ENCODE measurements at places on chromosomes 2 and 18.

GRCh38 chr18:48007955-48008701 lies 77.7 kb upstream of the SMAD2 start:
- DNase-seq: no peak

DNA sequence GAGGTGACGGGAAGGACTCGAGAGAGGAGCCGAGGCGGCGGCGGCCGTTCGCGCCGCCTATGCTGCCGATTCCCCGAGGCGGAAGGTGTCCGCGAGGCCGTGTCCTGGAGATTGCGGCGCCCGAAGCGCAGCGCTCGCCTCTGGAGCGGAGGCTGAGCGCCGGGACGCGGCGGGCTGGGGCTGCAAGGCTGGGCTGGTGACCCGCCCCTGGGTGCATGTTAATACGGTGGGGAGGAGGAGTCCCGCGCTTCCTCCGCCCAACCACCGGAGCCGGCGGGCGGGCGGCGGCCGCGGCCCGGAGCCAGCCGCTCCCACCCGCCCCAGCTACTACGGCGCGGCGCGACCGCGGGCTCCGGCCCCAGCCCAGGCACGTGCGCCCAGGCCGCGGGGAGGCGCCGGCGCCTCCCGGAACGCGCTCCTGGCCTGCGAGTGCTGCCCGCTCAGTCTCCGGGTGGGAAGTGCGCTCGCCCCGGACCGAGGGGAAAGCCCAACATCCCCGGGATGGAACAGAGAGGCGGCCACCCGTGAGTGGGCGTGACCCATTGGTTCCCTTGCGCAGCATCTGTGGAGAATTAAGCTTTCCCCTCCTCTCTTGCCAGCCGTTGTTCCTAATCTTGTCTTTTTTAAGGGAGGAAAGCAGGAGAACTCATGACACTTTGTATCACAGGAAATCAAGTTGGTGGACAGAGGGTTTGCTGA lies at the start of gene DLGAP1:
DLGAP1 (minus strand) TSS at position 195 of the 699 bp plus-strand sequence.
- no peak for DNase-seq

GRCh38 chr2:119219873-119220272 lies 3.8 kb upstream of the STEAP3 start:
- no peak for DNase-seq

DNA sequence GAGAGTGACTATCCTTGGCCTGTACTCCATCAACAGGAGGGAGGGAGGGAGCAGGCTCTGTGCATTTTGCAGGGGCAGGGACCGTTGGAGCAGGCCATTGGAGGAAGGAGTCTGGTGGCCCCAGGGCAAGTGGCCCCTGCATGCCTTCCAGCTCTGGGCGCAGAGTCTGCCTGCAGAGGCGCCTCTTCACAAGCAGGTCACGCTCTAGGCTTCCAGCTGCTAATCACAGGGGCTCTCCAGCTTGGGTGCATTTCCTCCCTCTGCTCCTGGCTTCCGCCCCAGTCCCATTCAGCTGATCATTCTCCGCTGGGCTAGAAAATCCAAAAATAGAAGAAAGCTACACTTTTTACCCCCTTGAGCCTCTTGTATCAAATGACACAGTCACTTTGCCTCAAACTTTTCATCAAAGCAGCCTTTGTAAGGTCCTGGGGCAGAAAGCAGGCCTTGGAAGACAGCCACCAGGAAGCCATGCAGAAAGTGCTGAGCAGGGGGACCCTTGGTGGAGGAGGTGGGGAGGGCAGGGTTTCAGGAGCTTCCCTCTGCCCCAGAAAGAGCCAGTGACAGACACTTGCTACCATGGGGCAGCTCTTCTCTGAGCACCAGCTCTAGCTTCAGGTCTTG lies 11.3 kb downstream of the TMEM247 start:
- peak; percentile 28 for DNase-seq

DNA sequence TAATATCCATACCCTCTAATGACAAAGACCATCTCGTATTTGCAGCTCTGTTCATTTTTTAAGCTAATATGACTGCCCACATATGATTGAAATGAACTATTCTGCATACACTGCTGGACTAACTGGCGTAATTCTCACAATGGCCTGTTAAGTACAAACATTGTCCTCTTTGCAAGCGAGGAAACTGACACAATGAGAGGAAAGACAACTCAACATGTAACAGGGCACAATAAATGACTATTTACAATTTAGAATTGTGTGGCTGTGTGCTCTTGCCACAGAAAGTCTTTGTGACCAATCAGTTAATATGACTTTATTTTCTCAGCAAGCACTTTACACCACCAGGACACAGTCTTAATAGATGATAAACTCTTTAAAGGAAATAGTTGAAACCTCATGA lies 498.0 kb downstream of the CNTNAP5 start:
- DNase-seq: no peak

- no peak for DNase-seq
Measured at GRCh38 chr2:241673797-241674725, 12.6 kb downstream of the DTYMK start.

GRCh38 chr2:72037261-72037666 lies 110.4 kb downstream of the CYP26B1 start:
- no peak for DNase-seq

- DNase-seq: no peak
Measured at GRCh38 chr2:141692829-141693228, 438.0 kb downstream of the LRP1B start.

GRCh38 chr18:43559507-43559906 lies 282.2 kb upstream of the SYT4 start:
- no peak for DNase-seq

GRCh38 chr2:88002359-88002707 lies 14.0 kb downstream of the RNU2-63P start:
- no peak for DNase-seq

DNA sequence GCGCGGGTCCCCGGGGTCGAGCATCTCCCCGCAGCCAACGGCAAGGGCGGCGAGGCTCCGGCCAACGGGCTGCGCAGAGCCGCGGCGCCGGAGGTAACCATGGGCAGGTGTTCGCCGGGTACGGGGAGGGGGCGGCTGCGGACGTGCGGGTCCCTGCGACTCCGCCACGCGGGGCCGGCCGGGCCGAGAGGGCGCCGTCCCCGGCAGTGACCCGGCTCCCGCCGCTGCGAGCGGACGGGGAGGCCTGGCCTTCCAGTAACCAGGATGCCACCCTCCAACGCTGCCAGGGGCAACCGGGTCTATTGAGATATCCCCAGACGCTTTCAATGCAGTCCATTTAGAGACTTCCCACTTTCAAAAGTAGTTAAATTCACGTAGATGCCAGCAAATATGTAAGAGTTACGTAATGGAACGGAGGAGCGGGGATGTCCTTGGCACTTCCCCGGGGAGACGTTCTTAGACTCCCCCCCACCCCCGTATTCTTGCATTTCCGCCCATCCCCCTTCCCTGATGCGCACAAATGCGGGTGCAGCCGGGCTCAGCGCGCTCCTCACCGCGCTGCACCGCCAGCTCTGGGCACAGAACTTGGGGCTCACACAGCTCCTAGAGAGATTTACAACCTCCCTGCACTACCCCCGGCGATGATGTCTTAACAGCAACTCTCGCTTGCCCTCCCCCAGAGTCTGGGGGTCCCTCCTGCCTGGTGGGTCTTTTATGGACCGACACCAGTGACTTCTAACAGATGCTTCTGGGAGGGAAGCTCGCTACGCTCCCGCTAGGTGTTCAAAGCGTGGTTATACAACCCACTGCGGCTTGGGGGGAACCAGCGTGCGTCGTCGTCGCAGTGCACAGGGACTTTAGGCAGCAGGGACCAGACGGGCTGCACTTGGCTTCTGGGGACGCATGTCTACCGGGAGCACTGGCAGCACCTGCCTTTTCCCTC lies 657 bp downstream of the SGPP2 start:
- no peak for DNase-seq

GRCh38 chr2:222805591-222806304 lies 55.1 kb upstream of the ACSL3 start:
- no peak for DNase-seq

- no peak for DNase-seq
Measured at GRCh38 chr2:45330108-45330507, 281.0 kb downstream of the SRBD1 start.

DNA sequence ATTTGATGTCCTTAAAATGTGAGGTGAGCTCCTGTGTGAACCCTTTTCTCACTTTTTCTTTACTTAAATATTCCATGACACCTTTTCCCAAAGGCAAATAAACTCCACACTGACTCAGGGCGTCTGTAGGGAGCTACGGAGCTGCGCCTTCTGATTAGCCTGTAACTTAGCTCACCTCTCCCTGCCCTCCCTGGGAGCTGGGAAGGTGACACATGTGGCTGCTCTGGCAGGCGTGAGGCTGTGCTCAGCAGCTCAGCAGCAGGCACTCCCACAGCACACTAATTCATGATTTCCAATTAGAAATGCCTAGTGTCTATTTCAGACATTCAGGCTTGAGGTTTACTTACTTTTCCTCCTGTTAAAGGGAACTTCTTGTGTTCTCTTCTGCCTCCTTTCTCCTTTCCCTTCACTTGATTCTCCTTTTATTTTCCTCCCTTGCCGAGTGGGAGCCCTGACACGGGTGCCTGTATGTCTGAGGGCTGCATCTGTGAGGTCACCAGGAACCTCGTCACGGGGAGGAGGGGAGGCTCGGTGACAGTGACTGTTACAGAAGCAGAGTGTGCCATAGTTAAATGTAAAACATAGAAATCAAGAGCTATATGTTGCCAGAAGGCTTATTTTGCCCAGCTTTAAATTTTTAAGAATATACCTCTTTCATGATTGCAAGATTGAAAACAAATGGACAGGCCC lies 437.1 kb downstream of the DCDC2C start:
- DNase-seq: no peak

GRCh38 chr2:65366595-65367125 lies 65.7 kb downstream of the SPRED2 start:
- DNase-seq: peak; percentile 59

- no peak for DNase-seq
Measured at GRCh38 chr2:42969231-42970150, 177.1 kb upstream of the HAAO start.

- no peak for DNase-seq
Measured at GRCh38 chr2:176157499-176158185, 535 bp downstream of the HOXD3 start.

DNA sequence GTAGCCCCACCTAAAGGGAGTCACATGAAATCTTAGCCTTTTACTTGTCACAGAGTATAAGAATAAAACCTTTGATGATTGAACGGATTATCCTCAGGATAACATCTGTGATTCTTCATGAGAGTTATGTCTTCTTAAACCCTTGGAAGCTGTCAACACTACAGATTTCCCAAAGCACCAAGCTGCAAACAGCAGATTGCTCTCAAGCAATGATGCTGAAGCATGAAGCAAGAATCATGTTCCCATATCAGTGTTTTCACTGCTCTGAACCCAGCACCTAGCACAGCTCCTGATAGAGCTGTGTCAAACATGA lies 47.6 kb upstream of the CELF4 start:
- no peak for DNase-seq

GRCh38 chr18:13813271-13813849 lies 10.6 kb upstream of the MC5R start:
- peak; percentile 72 for DNase-seq

DNA sequence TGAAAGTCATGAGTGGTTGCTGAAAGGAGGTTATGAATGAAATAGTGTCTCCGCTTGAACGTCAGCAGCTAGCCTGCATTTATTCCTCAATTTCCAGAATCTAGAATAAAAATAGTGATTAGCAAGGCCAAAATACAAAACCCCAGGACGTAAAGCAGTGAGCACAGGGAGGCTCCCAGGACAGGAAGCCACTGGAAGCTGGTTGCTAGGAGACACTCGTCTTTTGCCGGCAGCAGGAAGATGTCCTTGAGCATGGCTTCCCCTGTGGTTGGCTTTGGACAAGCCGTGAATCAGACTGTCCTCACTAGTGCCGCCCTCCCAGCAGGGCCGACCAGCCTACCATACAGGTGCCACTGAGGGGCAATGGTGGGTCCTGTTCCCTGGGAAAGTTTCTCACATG lies 374.4 kb downstream of the MTX2 start:
- no peak for DNase-seq

- DNase-seq: no peak
Measured at GRCh38 chr2:152823905-152824304, 105.5 kb downstream of the ARL6IP6 start.

DNA sequence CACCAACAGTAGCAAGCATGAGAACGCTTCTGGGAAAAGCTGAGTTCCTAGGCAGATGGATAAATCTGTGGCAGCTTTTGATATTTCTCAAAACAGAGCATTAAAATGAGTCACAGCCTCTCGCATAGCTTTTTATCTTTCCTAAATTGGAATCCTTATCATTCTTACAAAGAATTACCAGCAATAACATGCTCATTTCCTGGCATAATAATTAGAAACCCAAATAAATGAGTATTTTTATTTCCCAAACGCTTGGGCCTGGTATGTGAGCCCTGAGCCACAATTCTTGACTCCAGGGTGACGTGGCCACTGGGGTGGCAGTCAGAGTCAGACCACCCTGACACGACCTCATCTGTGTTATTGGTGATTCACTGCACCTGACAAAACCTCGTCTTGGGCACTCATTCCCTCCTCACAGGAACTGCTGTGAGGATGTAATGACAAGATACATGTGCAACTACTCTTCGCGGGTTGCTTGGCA lies 210.7 kb downstream of the ARL4C start:
- DNase-seq: peak; percentile 63

- DNase-seq: no peak
Measured at GRCh38 chr2:138787053-138787666, 7.0 kb upstream of the NXPH2 start.

All from activated CD8-positive, alpha-beta memory T cell treated with anti-CD3 and anti-CD28 coated beads, Interleukin-2, amount 10 ng/mL, durations not matched to agents 7 days and 5 days (primary cell).